ENCODE measurements at places on chromosomes 2 and 18. TPM values are rescaled to one million over a fixed set of nuclear protein-coding genes. Genes with fewer than 3 reads are reported as not detected.

CPO gene
- total RNA-seq, result not detected

DPY30 gene
- total RNA-seq, result 49.8 TPM

UGT1A8 gene
- not detected for total RNA-seq

PLCL1 gene
- 15.3 TPM for total RNA-seq

PARD6G gene
- 0.70 TPM for total RNA-seq

CD207 gene
- not detected for total RNA-seq

DNA sequence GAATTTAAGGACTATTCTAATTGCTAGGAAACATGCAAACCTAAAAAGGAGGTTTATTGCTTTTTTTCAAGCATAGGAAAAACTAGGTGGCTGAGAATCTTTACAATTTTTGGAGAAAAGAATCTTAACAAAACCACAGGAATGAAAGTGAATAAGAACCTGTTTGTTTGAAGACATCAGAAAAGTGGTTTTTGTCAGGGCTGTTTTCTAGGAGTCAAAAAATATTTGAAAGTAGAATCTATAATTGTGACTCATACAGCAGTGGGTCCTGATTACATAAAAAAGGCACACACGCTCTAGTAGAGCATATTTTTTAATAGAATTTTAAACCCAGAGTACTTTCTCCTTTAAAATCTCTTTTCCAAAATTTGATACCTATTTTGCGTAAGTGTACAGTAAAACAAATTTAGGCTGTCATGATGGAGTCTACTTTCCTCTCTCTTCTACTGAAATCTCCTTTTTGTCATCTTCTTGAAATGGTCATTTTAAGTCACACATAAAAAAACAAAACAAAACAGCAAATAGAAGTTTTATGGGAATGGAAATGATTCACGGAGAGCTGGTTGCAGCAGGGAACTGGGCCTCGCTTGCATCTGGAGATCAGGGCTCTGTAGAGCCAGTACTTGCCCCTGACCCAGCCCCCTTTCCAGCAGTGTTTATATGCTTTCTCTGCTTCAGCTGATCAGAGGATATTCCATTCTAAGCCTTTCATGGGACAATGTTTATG is 59.1 kb upstream of the PELI1 start:
- H3K4me3 ChIP-seq, result no peak overlapping the region
- no peaks in the 10 kb centered on the region for H3K27me3 ChIP-seq
- no peak for DNase-seq
- H3K27ac ChIP-seq, result peak overlapping the region; percentile 85
- H3K36me3 ChIP-seq, result no peaks in the 10 kb centered on the region
- H3K4me1 ChIP-seq, result peaks cover 40% of the 10 kb centered on the region

DNA sequence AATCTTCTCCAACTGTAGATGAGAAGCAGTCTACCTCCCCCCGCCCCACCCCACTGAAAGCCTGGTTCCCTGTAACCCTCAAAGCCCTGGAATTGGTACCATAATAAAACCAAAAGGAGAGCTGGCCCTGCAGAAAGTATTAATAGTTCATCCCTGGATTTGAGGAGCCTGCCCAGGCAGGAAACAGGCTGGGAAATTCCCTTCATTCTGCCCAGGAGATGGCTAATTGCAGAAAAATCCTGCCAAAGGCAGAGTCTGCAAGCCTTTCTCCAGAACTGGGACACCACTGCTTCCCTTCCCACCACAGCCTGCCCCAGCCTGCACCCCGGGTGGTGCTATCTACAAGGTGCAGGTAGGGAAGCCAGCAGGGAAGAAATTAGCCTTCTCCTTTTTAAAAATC is 16.3 kb downstream of the GKN2 start:
- no peak overlapping the region for H3K4me3 ChIP-seq
- H3K27ac ChIP-seq, result no peak overlapping the region
- H3K27me3 ChIP-seq, result no peaks in the 10 kb centered on the region
- H3K36me3 ChIP-seq, result no peaks in the 10 kb centered on the region

DNA sequence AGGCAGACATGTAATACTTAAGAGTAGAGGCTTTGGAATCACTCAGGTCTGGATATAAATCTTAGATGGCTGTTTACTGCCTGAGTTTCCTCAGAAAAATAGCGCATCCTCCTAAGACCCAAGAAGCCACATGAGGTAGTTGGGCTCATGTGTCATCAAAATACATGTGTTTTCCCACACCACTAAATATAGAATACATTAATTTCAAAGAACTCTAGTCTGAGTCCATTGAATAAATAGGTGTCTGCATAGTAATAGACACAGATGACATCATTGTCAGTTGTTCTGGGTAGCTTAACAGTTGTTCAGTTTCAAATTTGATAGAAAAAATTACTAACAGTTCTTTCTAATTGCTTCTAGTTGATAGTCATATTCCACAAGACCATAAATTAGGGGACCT is 9.6 kb downstream of the PPP1R1C start:
- peaks cover 2% of the 10 kb centered on the region for H3K4me1 ChIP-seq
- H3K27me3 ChIP-seq, result no peaks in the 10 kb centered on the region
- no peak for DNase-seq
- no peak overlapping the region for H3K4me3 ChIP-seq
- no peak overlapping the region for H3K27ac ChIP-seq
- no peaks in the 10 kb centered on the region for H3K36me3 ChIP-seq

- peak overlapping the region; percentile 91 for H3K4me3 ChIP-seq
- H3K27ac ChIP-seq, result no peak overlapping the region
- H3K36me3 ChIP-seq, result no peaks in the 10 kb centered on the region
- H3K27me3 ChIP-seq, result no peaks in the 10 kb centered on the region
- no peak for DNase-seq
Measured at GRCh38 chr2:43774617-43775016, 778 bp downstream of the DYNC2LI1 start.

DNA sequence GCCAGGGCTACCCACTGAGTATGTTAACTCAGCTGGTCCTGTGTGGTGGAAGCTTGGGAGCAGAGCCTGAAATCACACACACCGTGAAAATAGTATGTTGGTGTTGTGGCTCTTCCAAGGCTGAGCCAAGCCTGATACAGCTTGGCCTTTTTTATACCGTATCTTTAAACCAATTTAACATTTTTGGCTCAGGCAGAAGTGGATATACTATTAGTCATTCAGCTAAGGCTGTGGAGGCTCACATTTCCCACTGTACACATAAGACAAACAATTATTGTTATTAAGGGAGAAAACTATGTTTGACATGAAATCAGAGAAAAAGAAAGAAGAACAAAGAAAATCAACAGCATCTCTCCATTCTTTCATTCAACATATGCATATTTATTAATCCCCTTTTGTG is 159.0 kb downstream of the BCL11A start:
- H3K4me1 ChIP-seq, result no peaks in the 10 kb centered on the region
- no peaks in the 10 kb centered on the region for H3K36me3 ChIP-seq
- no peak overlapping the region for H3K4me3 ChIP-seq
- no peak for DNase-seq
- no peak overlapping the region for H3K27ac ChIP-seq

GRCh38 chr2:66387016-66387753 is 47.7 kb upstream of the MEIS1 start:
- H3K4me3 ChIP-seq, result no peak overlapping the region
- no peak for DNase-seq
- no peaks in the 10 kb centered on the region for H3K27me3 ChIP-seq
- H3K4me1 ChIP-seq, result no peaks in the 10 kb centered on the region
- H3K36me3 ChIP-seq, result no peaks in the 10 kb centered on the region
- no peak overlapping the region for H3K27ac ChIP-seq

DNA sequence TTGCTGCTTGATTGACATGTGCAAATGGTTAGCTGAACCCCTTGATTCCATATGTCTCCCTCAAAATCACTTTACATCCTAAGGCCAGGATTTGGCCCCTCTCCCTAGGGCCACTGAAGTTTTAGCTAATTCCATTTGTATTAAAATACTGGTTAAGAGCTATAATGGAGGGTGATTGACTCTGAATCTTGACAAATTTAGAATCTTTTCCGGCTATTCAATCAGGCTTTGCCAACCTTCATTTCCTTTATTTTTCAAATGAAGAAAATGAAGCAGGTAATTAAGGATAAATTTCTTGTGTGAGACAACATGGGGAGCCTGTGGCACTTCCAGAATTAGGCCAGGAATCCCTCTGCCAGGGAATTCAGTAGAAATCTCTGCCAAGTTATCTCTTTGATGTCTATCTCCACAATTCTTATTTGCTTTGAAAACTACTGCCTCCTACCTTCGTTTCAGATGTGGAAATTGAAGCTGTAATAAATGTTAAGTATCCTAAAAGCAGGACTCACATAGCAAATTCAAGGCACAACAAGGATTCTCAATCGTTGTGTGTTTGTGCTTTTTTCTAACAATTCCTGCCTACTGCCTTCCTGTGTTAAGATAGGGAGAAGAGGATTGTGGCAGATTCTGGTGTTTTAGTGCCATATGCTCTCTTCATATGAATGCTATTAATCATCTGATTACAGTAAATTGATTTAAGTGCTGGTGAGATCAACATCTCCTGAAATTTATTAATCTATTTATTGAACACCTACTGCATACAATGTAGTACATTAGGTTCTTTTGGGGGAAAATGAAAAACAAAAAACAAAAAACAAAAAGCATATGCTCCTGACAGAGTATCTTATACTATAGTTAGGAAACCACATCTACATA is 47.8 kb upstream of the MAP4K3 start:
- no peak overlapping the region for H3K27ac ChIP-seq
- no peak overlapping the region for H3K4me3 ChIP-seq
- no peaks in the 10 kb centered on the region for H3K36me3 ChIP-seq
- no peaks in the 10 kb centered on the region for H3K27me3 ChIP-seq

GRCh38 chr2:218284106-218284811 is 8.0 kb downstream of the TMBIM1 start:
- no peak overlapping the region for H3K4me3 ChIP-seq
- peaks cover 83% of the 10 kb centered on the region for H3K4me1 ChIP-seq
- H3K27ac ChIP-seq, result peak overlapping the region; percentile 99
- DNase-seq, result no peak
- no peaks in the 10 kb centered on the region for H3K27me3 ChIP-seq

DNA sequence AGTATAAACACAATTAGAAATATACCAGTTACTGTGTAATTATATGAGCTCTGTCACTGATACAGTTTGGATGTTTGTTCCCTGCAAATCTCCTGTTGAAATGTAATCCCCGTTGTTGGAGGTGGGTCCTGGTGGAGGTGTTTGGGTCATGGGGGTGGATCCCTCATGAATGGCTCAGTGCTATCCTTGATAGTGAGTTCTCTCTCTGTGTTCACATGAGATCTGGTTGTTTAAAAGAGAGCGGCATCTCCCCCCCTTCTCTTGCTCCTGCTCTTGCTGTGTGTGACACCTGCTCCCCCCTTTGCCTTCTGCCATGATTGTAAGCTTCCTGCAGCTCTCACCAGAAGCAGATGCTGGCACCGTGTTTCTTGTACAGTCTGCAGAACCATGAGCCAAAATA is 24.1 kb downstream of the MTX2 start:
- no peaks in the 10 kb centered on the region for H3K36me3 ChIP-seq
- H3K27me3 ChIP-seq, result no peaks in the 10 kb centered on the region
- peaks cover 10% of the 10 kb centered on the region for H3K4me1 ChIP-seq
- DNase-seq, result no peak

DNA sequence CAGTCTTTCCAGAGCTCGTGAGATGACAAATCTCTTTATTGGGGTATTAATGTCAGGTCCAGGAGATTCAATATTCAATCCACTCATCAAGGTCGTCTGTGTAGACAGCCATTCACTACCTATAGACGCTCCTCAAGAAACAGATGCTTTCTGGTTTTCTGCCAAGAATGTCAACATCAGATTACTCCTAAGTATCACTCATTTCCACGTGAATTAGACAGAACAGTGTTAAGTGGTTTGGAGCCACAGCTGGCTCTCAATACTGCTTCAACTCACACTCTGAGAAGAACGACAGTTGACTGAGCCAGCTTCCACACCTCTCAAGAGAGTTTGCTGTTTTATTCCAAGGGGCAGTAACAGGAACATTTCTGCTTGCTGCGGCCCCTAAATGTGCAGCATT is 113.5 kb upstream of the NEDD4L start:
- no peaks in the 10 kb centered on the region for H3K4me1 ChIP-seq
- H3K27ac ChIP-seq, result no peak overlapping the region
- no peak for DNase-seq
- no peak overlapping the region for H3K4me3 ChIP-seq

GRCh38 chr2:190469771-190470170 is 61.6 kb downstream of the MFSD6 start:
- H3K4me1 ChIP-seq, result peaks cover 11% of the 10 kb centered on the region
- H3K36me3 ChIP-seq, result peaks cover 3% of the 10 kb centered on the region
- no peaks in the 10 kb centered on the region for H3K27me3 ChIP-seq

DNA sequence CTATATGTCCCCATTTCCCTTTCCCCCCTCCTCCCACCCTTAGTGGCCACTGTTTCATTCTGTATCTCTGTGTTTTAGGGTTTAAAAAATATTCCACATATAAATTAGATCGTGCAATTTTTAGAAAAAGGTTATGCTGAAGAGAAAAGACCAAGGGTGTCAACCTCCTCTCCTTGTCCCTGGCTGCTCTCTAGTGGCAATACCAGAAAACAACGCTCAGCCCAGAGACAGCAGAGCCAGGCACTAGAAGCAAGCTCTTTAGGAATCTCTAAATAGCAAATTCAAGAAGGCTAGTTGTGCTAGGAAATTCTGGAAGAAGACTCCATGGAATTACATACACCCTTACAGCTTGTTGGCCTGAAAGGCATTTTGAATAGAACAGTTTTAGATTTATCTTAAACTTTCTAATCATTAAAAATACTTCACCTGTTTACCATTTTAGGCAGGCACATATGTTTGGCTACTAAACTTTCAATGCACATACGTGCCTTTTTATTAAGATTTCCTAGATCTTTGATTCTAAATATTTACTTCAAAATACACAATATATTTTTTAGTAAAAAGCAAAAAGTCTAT is 35.1 kb upstream of the RASGRP3 start:
- H3K27ac ChIP-seq, result no peak overlapping the region
- no peaks in the 10 kb centered on the region for H3K36me3 ChIP-seq
- no peaks in the 10 kb centered on the region for H3K4me1 ChIP-seq
- H3K27me3 ChIP-seq, result no peaks in the 10 kb centered on the region

DNA sequence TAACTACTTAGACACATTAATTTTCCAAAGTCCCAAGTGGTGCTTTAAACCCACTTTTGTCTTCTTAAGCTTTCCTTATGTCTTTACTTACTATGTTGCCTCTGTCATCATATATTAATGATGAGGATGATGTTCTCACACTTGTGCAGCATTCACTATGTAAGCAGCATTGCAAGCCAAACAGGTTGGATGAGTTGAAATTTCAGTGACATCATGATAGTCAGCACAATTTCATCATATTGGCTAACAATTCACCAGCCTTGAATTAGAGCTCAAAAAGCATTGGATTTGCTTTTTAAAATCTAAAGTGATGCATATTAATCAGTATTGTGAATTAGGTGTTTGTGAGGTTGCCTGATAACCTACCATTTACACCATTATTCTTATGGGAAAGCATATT is 7.7 kb downstream of the APLF start:
- no peaks in the 10 kb centered on the region for H3K36me3 ChIP-seq
- H3K27me3 ChIP-seq, result no peaks in the 10 kb centered on the region
- H3K4me1 ChIP-seq, result no peaks in the 10 kb centered on the region
- no peak for DNase-seq

GRCh38 chr2:102301867-102302362 is 9.4 kb upstream of the IL1RL1 start:
- H3K27me3 ChIP-seq, result no peaks in the 10 kb centered on the region
- no peaks in the 10 kb centered on the region for H3K4me1 ChIP-seq
- no peaks in the 10 kb centered on the region for H3K36me3 ChIP-seq
- DNase-seq, result peak; percentile 25
- H3K27ac ChIP-seq, result no peak overlapping the region
- H3K4me3 ChIP-seq, result no peak overlapping the region

GRCh38 chr18:11387880-11388279 is 221.5 kb upstream of the SLC35G4 start:
- H3K27me3 ChIP-seq, result no peaks in the 10 kb centered on the region
- no peak overlapping the region for H3K4me3 ChIP-seq
- no peaks in the 10 kb centered on the region for H3K4me1 ChIP-seq
- no peaks in the 10 kb centered on the region for H3K36me3 ChIP-seq
- no peak for DNase-seq
